ENCODE measurements at places on chromosomes 2 and 18. TPM values are rescaled to one million over a fixed set of nuclear protein-coding genes. Genes with fewer than 3 reads are reported as not detected.

Gene FSHR
- total RNA-seq: not detected

- DNase-seq: peak; percentile 80
Measured at GRCh38 chr2:161238560-161239325, 69.5 kb upstream of the PSMD14 start.

GRCh38 chr2:142140434-142140845 is 9.6 kb upstream of the LRP1B start:
- DNase-seq: no peak

GRCh38 chr2:88199912-88200682 is 30.0 kb downstream of the THNSL2 start:
- peak; percentile 76 for DNase-seq
